Stimulated activated CD4-positive, alpha-beta T cell treated with anti-CD3 and anti-CD28 coated beads, Interleukin-1b, Interleukin-23, amount 100 ng/mL, for 4 hours (primary cell): ENCODE measurements at places on chromosomes 4 and X.

- DNase-seq, result no peak
Measured at GRCh38 chr4:54006755-54007154, 57.6 kb downstream of the CHIC2 start.

DNA sequence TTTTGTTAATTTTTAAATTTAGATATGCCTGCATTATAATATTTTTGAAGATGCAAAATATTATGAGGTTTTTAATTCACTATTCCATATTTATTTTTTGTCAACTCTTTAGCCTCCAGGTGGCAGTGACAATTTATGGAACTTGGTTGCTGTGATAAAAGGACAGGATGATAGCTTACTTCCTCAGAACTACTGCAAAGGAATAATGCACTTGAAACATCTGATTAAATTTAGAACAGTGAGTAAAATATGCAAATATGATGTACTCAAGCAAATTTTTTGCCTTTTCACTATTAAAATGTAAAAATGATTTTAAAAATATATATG lies 45.1 kb downstream of the SPATA4 start:
- no peak for DNase-seq

DNA sequence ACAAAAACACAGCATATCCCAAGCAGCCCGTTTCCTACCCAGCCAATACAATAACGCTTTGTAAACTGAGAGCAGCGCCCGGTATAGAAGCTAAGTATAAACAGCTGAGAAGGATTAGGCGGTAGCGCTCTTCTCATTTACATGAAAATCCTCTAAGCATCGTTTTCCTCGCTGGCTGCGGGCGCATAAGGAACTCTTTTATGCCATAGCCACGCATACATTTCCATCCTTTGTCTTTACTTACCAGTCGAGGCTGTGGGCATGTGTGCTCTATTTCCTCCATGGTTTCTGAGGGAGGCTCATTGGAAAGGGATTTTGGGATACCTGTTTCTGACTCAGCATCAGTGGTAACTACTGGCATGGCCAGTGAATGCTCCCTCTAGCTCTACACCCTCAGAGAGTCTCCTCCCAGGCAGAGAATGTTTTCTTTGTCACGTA lies 383 bp downstream of the PCYT1B start:
- no peak for DNase-seq

- DNase-seq, result peak; percentile 36
Measured at GRCh38 chrX:103918571-103919269, 43.7 kb upstream of the TMSB15B start.

DNA sequence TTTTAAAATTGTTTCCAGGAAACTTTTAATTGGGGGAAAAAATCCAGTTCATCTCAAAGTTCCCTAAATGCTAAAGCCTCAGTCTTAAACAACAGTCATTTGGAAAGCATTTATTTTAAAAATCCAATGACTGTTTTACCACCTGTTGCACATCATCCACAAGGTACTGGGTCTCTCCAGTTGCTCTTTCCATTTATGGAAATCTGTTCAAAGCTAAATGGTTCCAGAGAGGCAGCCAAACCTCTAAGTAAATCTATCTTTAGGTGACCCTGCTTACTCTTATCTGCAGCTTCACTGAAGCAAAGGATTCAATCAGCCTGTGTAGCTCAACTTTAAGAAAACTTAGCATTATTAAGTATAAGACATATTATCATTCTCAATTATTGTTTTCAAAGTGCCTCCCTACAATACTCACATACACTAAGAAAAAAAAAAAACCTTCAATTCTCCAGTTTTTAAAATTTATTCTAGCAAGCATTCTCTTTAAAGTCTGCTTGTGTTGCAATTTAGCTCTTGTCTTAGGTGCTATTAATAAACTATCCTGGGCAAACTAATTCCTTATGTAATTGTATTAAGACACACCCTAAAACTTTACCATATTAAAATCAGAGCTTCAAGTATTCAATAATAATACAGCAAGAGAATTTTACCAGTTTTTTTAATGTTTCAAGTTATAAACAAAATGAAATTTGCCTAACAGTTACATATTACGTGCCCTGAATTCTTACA lies 60.6 kb downstream of the NOCT start:
- no peak for DNase-seq

DNA sequence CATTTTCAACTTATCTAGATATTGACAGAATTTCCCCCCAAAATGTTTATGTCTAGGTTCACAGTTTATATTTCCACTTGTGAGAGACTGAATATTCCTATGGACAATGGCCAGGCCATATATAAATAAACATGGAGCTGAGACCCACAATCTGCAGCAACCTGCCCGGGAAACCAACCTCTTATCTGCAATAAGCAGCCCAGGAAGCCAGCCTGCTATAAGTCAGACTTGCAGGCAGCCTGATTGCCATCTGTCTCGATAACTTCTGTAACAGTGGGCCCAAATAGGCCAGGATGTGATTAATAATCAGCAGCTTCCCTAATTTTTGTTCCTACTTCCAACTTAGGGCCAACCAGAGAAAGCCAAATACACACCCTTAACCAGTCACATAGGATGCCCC lies 5.2 kb upstream of the NAP1L5 start:
- DNase-seq, result no peak

- DNase-seq, result no peak
Measured at GRCh38 chr4:65340382-65341109, 329.7 kb downstream of the EPHA5 start.

GRCh38 chrX:14039344-14039743 lies 9.7 kb upstream of the GEMIN8 start:
- peak; percentile 65 for DNase-seq

GRCh38 chr4:152389359-152389758 lies 146.5 kb downstream of the FBXW7 start:
- DNase-seq, result no peak

DNA sequence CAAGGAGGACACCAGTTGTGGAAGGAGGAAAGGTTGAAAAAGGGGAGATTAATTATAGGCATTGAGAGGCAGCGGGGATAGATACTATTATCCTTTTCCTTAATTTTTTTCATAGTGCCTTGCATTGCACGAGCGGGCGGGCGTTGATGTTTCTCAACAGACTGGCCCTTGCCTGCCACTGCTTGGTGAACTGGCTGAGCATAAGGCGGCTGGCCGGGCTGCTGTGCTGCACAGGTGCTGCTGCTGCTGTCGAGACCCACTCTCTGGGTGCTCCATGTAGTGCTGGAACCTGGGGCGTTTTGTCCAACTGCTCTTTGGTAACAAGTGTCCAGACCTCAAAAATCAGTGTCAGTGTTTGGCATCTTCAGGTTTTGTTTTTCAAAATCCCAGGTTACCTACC lies 83.3 kb upstream of the PAQR3 start:
- DNase-seq, result no peak

DNA sequence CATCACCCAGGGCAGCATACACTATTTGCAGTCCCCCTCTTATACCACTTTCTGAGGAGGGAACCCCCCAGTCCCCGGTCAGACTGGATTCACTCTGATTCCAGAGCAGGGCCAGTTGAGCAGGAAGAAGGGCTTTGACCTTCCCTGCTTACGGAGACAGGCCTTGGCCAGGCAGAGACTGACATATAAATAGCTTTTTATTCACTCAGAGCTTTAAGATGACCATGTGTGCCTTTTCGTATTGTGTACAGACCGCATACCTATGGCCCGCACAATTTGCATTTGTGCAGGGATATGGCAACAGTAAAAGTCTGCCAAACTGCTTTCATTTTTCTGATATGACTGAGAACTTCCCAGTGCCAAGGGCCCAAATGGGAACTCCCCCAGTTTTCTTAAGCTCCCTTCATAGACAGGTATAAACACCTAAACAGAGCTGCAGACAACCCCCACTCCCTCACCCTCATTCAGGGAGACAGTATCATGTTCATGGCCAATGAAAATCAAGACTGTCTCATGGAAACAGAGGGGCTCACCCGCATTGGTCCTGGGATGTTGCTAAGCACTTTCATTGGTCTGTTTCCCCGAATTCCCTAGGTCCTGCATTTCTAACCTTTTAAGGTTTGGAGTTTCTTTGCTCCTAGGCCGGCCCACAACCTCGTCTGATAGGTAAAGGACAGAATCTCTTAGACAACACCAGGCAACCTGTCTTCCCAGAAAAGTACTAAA lies 86.0 kb downstream of the RTL5 start:
- no peak for DNase-seq

DNA sequence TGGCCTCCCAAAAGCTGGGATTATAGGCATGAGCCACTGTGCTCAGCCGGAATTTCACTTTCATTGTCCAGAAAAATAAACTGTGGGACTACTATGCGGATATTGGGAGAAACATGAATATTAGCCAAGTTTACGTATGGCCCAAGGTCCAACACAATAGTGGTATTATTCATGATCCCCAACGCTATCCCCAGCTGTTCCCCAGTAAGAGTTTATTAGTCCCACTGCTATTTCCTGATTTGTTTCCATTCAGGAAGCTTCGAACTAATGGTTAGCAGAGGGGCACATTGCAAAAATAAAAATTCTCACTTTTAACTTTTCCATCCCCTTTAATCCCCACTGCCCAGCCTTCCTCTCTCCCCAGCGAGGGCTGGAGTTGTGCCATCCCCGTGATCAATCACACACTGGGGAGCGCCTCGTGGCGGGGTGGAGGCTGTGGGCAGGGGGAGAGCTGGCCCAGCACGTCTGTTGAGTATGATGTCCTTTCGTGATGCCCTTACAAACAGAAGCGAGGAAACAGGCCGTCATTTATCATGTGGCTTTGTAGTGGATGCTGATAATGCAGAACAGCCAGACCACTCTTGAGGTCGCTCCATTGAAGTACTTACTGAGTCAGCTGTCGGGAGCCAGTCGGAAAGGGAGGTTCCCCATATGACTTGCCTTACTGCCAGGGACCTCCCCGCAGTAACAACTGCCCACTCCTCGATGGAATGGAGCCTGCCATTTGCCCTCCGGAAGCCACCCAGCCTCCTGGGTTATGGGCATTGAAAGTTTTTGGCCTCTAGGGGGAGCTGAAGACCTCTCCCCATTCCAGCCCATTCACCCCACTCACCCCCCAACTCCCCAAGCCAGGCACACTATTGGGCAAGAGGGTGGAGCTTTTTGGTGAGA lies 117.0 kb downstream of the KDR start:
- no peak for DNase-seq

GRCh38 chrX:55697381-55697780 lies 20.2 kb upstream of the RRAGB start:
- no peak for DNase-seq

GRCh38 chrX:389021-389441 lies 2.3 kb upstream of the PPP2R3B start:
- DNase-seq, result no peak

- DNase-seq, result no peak
Measured at GRCh38 chrX:115650916-115651315, 89.9 kb downstream of the PLS3 start.

DNA sequence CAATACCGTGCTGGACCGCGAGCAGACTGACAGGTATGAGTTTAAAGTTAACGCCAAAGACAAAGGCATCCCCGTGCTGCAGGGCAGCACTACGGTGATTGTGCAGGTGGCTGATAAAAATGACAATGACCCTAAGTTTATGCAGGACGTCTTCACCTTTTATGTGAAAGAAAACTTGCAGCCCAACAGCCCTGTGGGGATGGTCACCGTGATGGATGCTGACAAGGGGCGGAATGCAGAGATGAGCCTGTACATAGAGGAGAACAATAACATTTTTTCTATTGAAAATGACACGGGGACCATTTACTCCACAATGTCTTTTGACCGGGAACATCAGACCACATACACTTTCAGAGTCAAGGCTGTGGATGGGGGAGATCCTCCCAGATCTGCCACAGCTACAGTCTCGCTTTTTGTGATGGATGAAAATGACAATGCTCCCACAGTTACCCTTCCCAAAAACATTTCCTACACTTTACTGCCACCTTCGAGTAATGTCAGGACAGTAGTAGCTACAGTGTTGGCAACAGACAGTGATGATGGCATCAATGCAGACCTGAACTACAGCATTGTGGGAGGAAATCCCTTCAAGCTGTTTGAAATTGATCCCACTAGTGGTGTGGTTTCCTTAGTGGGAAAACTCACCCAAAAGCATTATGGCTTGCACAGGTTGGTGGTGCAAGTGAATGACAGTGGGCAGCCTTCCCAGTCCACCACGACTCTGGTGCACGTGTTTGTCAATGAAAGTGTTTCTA lies 3.2 kb downstream of the PCDH7 start:
- DNase-seq, result no peak

DNA sequence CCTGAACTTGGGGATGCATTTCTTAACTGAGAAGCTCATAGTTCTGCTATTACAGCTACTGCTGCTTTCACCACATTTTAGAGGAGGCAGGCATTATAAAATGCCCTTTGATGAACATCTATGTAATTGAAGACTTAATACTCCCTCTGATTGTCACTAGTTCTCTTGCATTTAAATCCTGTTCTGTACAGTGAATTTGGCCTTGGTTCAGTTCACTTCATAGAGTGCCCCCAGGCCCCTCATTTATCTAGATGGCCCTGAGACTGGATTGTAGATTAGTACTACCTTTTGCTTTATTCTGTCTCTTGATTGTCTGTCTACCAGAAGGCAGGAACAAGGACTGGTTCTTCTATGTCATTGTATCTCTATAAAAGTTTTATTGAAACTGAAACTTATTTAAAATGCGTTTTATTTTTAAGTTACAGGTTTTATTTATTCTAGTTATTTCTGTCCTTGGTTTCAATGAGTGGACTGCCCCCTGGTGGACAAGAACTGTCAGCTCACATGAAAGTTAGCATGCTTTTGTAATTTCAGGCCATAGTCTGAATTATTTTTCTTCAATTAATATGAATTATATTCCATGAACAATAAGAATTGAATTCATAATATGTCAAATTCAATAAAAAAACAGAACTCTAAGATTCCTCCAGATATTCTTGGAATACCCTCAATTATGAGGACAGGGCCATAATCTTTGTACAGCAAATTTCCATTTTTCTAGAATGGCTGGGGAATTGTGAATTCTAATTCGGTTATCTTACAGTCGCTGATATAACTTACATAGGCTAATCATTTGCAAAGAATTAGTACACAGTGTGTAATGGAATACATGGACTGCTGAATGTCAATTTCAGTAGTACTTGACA lies 47.2 kb upstream of the TMEM33 start:
- no peak for DNase-seq

DNA sequence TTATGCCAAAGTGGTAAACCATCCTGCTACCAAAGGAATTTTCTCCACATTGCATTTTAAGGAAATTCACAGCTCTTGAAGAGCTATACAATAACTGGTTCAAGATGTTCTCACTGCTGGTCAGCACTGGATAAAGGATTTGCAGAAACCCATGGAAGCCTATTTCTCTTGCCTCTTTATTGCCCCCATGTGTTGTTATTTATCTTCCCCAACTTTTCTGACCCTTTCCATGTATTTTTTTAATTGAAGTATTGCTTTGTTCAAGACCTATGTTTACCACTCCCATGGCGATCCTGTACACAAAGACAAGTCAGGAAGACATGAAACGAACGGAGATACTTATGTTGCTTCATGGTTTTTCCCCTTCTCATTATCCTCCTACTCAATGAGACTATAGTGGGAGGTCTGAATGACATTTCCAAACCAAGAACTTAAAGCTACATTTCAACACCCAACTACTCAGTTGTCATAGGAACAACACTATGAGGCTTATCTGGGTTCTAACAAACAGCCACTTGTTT lies 566.4 kb upstream of the DIPK2B start:
- no peak for DNase-seq

DNA sequence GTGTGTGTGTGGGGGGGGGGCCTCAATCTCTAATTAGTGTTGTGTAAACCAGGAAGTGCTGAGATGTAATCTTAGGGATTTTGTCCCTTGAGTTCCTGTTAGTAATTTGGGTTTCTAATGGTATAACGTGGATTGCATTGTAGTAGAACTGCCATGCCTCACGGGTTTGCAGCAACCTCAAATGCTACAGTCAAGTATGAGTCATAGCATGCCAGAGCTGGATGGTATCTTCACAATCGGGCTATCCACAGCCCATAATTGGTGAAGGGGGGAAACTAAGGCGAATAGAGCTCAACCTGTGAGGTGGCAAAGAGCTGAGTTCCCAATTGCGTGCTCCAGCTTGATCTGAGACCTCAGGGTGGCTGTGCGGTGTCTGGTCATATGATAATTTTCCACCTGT lies 2.2 kb upstream of the FMR1NB start:
- DNase-seq, result no peak
